ENCODE measurements at places on chromosomes 1 and 21. TPM values are rescaled to one million over a fixed set of nuclear protein-coding genes. Genes with fewer than 3 reads are reported as not detected.

Gene IFI44
- 19.6 TPM for total RNA-seq

Gene KCNA3
- not detected for total RNA-seq

Gene MROH9
- not detected for total RNA-seq

Gene GREM2
- total RNA-seq = not detected

Gene HTR1D
- total RNA-seq = not detected

Gene CCDC28B
- total RNA-seq = 6.9 TPM

Gene ACTL8
- total RNA-seq = not detected

Gene RGS5
- 3.3 TPM for total RNA-seq

- no peak for DNase-seq
Measured at GRCh38 chr1:28855469-28855951, 43.5 kb downstream of the OPRD1 start.

GRCh38 chr1:230867903-230868735, at the start of gene C1orf198:
TSS of gene C1orf198 (minus strand) at chr1:230868521. CDS start at chr1:230868512, 9 bp downstream.
- DNase-seq = no peak

- DNase-seq = peak; percentile 2
Measured at GRCh38 chr1:75310067-75310466, 175.9 kb downstream of the LHX8 start.

- peak; percentile 35 for DNase-seq
Measured at GRCh38 chr1:207651583-207651982, 6.7 kb downstream of the CR1L start.

Gene GUCA2B
- not detected for total RNA-seq

Gene AADACL4
- total RNA-seq = not detected

DNA sequence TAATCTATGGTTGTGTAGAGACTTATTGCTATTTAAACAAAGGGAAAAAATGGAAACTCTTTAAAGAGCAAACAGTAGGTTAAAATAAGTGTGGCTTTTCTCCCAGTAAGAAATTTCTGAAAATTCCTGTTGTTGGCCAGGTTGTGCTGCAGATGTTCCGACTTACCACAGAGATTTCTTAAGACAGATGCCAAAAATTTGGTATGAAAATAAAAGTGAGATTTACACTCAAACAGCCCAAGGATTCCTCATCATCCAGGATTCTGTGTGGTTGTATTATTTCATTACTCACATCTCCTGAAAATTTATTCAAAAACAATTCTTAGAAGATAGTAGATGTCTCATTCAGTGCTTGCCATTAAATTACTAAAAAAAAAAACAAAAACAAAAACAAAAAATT, 296.7 kb upstream of the PTBP2 start:
- DNase-seq = no peak

DNA sequence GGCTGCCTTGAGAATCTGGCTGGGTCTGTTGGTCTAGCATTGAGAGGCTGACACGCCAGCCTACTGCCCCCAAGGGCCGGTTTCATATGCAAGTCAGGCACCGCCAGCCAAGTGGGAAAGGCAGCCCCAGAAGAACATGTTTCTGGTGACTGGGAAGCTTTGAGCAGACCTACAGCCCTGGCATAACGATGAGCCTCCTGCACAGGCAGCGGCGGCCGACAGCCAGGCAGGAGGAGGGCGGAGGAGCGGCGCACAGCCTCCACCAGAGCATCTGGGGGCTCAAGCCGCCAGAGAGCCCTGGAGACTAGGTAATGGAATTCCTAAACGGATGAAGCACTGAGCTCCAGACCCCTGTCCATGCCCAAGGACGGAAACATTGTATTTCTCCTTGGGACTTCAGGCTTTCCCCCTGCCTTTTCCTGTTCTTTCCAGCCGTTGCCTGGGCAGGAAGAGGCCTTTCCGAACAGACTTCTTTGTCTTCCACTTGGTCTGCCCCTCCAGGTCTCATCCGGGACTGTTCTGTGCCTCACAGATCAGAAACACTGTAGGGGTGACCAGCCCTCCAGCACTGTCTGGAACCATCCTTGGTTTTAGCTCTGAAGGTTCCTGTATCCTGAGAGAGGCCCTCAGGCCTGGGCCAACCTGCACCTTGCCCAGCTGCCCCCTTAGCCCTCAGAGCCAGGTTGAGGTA, 59.5 kb downstream of the IRF2BP2 start:
- DNase-seq = no peak

DNA sequence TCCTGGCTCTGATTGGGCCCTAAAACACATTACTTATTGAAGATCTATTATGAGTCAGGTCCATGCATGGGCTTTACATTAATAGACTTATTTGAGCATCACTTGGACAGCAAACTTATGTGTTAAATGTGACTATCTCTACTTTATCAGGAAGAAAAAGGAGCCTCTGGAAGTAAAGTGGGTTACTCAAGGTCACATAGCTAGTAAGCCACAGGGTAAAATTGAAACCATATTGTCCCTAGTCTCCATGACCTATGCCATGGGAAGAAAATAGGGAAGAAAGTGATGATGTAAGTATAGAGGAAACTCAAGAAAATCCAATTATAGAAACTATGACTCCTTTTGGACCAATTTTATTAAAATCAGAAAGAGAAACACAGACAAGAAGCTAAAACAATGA, 555.3 kb downstream of the NUF2 start:
- no peak for DNase-seq

Gene SLC45A1
- 0.52 TPM for total RNA-seq

Gene PLCH2
- 0.05 TPM for total RNA-seq

DNA sequence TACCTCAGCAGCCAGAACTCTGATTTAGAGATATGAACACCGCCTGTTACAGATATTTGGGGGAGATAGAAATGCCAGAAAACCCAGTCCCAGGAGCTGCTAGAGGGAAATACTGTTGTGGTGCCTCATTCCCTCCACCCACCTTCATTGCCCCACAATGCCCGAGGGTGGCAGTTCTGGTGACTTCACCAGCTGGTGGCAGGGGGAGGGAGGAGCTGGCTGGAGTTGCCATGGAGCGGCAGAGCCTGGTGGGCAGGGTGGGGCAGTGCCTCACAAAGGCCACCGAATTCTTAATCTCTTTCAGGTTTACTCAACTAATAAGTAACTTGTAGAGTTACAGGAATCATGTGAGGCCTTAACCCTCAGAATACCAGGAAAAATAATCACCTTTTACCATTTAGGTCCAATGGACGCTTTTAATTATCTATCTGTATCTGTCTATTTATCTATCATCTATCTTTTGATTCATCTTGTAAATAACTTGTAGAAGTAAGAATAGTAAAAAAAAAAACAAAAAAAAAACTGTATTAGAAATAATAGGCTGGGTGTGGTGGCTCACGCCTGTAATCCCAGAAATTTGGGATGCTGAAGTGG, 11.7 kb upstream of the S100A11 start:
- peak; percentile 95 for DNase-seq

- no peak for DNase-seq
Measured at GRCh38 chr1:203458078-203458477, 17.5 kb upstream of the PRELP start.

Gene SF3B4
- 20.0 TPM for total RNA-seq

Gene CLCA1
- total RNA-seq = not detected

DNA sequence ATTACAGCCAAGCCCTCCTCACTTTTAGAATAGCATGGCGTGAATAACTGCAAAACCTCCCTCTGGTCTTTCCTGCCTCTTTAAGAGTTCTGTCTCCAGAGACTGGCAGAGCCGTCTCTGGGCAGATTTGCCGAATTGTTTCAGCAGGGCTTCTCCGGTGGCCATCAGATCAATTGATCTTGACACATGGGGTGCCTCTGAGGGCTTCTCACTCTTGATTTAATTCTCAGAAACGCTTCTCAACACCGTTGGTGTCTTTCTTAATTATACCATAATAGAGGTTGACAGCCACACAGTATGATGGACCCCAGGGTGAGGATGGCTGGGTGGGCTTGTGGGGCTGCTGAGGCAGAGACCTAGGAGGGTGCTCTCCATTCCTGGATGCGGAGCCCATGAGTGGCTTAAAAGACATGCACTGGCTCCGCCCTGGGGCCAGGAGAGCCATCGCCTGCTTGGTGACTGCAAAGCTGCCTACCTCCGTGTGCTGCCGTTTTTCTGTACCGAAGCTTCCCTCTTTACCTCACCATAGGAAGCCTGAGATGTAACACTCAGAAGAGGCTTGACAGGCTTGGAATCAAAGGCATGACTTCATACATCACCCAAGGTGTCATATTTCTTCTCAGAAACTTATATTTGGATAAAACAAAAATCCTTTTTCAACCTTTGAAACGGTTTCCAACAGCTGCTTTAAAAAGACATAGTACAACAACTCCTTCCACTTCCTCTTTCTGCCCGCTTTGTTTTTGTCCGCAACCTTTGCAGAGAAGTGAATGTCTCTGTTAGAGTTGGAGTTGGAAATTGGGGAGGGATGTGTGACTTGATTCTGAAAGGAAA, 82.9 kb downstream of the GALNT2 start:
- no peak for DNase-seq

DNA sequence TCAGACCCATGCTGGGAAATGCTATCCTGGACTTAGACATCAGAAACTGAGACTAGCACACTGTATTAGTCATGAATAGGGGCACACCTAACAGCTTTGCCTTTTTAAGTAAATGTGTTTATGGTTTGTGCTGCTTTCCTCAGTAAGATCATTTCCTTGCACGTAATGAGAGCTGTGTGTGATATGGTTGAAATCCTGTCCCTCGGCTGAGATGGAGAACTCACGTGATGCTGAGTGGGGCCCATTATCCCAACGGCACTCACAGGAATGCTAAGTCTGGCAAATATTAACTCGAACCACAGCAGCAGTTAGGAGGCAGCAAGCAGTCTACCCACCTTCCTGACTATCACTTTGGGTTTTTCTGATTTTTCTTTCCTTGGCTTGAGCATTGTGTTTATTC, 38.2 kb downstream of the BCL9 start:
- peak; percentile 99 for DNase-seq

DNA sequence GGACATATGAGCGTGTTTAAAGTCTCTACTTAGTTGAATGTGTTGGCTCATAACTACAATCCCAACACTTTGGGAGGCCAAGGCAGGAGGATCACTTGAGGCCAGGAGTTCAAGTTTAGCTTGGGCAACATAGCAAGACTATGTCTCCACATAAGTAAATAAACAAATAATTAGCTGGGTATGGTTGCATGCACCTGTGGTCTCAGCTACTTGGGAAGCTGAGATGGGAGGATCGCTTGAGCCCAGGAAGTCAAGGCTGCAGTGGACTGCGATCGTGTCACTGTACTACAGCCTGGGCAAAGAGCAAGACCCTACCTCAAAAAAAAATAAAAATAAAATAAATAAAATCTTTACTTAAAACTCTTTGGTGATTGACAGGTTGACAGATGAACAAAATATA, 13.0 kb upstream of the PDIK1L start:
- DNase-seq = no peak

Gene TMPRSS15
- not detected for total RNA-seq

- DNase-seq = no peak
Measured at GRCh38 chr1:156980551-156980950, 60.1 kb downstream of the LRRC71 start.

Gene ZNF687
- 32.3 TPM for total RNA-seq

GRCh38 chr1:201016211-201016651, 7.3 kb downstream of the KIF21B start:
- peak; percentile 25 for DNase-seq

DNA sequence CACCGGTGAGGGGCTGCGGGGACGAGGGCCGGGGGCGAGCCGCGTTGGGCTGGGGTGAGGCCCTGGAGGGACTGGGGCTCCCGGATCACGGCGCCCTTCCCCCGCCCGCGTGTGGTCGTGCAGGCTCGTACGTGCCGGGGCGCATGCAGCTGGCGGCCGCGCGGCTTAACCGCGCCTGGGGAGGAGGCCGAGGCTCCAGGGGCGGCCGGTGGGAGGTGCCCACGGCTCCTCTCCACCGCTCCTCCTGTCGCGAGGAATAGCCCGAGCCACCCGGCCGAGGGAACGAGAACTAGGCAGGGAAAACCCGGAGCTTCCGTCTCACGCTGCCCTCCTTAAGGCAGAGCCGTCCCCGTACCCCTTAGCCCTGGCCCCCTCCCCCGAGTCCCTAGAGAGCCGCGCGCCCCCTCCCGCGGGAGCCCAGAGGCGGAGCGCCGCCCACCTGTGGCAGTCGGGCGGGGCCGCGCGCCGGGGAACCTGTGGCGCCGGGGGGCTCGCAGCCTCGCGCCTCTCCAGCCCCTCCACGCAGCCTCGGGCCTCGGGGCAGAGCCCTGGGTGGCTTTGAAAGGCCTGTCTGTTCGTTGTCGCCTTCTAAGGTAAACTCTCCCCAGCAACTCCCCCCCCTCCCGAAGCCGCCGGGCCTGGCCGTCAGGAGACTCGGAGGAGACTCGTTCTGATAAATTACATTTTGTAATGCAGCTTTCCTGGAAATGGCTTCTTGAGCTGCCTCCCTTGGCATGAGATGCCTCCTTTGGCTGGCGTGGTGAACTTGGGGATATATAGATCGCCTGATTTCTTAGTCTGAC, 746 bp downstream of the AK4 start:
- DNase-seq = no peak

DNA sequence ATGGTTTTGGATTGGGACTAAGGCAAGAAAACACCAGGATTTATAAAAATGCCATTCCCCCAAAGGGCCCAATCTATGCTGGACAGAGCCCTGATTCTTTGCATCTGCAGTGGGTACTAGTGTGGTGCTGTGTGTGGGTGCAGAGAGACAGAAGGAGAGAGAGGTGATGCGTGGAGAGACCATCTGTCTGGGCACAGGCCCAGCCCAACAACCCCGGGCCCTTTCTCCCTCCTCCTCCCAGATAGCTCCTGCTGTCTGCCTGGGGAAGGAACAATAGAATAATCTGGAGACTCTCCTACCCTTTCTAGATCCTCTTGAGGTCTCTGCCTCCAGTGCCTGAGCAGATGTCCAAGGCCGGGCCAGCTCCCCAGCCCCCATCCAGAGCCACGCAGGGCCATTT, 15.1 kb downstream of the KIAA1614 start:
- no peak for DNase-seq

Gene C8B
- total RNA-seq = not detected

GRCh38 chr1:241447031-241447644, 72.4 kb downstream of the FH start:
- DNase-seq = no peak

Gene TLCD4
- 9.5 TPM for total RNA-seq

DNA sequence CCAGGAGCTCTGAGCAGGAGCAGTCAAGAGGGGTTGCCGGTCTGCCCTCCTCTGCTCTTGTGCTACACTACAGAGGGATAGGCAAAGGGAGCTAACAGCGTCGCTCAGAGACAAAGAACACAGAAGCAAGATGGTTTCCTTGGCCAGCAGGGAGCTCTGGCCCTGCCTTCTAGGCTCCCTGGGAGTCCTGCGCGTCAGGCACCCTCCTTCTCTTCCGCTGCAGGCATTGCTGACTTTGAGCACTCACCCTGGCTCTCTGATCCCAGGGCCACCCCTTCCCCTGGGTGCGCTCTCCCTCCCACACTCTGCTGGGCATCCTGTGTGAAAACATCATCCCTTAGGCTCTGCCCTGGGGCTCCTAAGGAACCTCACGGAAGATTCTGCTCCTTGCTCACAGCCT, 489 bp downstream of the TNNI1 start:
- no peak for DNase-seq
